ENCODE measurements at places on chromosomes 3 and 15. TPM values are rescaled to one million over a fixed set of nuclear protein-coding genes. Genes with fewer than 3 reads are reported as not detected.

The DPPA2 gene
- not detected for total RNA-seq

The KLHL40 gene
- not detected for total RNA-seq

The CYP1A2 gene
- not detected for total RNA-seq

The ICE2 gene
- 52.9 TPM for total RNA-seq

The SLC15A2 gene
- 0.13 TPM for total RNA-seq

The SLC22A13 gene
- total RNA-seq, result 0.86 TPM

The LRTM1 gene
- total RNA-seq, result not detected

The ATOSA gene
- 54.5 TPM for total RNA-seq

The CLSTN2 gene
- 11.3 TPM for total RNA-seq

The ATP13A5 gene
- total RNA-seq, result not detected

The SIDT1 gene
- not detected for total RNA-seq

The NR1I2 gene
- 0.13 TPM for total RNA-seq

The LEKR1 gene
- total RNA-seq, result 3.1 TPM

The SLC2A2 gene
- total RNA-seq, result not detected

The IL17RB gene
- 3.6 TPM for total RNA-seq

The TICRR gene
- total RNA-seq, result 2.9 TPM

Measured in articular chondrocyte of knee joint (primary cell).